ENCODE measurements at places on chromosomes 13 and 19.

DNA sequence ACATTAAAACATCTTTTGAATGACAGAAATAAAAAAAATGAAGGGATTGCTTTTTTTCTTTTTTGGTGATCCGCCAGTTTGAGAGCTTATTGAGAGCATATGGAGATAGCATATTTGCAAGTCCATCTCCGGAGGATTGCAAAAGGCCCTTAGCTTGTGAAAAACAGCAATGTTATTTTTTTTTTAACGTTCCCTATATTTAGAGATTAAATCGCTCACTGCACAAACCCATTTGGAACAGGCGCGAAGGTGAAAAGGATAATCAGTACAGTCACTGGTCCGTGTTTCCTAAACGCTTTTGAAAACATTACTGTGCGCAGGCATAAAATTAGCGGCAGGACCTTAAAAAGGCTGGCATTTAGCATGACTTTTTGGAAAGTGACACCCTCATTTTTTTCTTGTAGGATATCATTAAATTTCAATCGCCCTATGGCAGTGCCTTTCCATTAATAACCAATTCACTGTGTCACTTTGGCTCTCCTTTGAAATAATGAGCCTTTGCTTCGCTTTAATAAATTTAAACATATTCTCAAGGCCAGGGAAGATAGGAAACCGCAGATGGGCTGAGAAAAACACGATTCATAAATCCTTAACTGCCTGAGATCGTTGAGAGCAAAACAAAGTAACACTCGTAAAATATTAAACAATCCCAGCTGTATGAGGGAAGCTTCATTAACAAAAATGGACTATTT lies 342.2 kb downstream of the DACH1 start:
- no peak for DNase-seq

DNA sequence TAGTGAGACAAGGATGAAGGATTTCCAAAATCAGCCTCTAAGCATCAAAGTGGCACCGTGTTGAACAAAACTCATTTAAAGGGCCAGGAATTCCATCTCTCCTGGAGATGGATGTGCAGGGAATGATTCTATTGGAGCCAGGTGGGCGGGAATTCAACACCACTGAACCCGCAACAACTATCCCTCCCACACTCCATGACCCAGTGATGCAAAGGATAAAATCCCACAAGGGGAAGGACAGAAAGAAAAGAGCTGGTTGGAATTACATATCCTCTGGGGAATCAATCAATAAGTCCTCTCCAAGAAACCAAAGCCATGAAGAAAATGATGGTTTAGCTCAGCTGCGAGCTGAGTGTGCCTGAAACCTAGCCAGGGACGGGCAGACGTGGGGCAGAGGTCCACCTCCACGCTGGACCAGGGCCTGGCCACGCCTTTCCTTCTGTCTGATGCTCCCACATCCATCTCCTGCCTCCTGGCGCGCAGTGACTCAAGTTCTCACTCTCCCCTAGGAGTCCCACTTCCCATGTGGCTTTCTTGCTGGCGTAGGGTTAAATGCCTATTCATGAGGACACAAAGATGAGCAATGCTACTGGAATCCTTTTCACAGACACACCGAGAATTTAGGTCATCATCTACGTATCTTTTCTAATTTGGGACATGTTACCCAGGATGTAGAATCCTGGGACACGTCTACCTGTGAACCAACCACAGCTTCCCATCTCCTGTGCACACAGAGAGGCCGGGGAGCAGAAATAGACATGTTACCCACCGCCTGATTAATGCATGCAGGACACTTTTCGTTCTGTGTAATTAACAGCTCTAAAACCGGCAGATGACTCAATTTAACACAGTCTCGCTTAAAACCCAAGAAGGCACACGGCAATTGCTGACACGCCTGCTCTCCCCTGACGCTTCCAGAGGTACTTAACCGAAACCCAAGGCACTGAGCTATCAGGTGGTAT lies 48.6 kb downstream of the PEPD start:
- no peak for DNase-seq

DNA sequence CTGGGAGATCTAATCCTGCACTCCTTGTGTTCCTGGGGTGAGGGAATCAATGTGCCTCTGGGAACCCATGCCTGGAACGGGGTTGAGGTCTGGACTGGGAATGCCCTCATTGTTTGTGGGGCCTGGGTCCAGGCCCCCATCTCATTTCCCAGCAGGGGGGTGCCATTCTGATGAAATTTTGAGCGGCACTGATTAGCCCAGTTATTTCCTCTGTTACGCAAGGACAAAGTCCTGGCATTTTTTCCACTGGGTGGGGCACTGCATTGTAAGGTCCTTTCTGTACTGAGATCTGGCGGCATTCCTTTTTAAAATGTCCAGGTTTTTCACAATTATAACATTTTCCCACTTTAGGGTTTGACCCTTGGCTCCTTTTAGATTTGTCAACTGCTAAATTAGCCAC lies 14.8 kb downstream of the FPR3 start:
- DNase-seq, result no peak

GRCh38 chr13:50075619-50076097 lies 60.4 kb downstream of the KCNRG start:
- DNase-seq, result no peak

GRCh38 chr13:38121267-38121666 lies 228.4 kb upstream of the UFM1 start:
- DNase-seq, result no peak

DNA sequence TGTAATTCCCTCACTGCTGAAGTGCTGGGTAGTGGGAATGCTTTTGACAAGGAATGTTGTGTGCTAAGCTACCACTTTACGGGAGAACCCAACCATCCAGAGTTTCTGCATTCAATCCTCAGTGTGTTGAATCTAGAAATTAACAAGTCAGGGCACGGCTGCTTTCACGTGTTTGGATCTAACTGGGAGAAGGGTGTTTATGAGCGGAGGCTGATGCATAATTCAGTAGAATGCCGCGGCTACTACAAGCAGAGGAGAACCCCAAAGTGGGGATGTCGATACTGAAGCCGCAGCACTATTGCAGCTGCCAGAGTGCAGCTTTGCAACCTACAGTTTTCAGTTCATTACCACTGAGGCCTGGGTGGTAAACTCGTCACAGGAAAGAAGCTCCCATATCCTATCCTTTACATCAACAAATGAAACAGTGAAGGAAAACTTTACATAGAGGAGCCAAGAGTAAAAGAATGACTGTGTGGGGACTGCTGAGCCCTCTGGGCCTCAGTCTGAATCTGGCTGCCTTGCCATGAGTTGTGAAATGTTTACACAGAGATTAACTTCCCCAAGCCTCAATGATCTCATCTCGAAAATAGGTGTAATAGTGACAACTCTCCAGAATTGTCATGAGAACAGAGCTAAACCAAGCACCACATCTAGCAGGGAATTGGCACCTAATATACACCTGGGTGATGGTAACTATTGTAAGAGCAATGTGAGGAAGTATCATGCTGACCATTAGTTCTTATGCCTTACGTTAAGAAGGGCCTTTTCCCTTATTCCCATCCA lies 531.7 kb downstream of the MYO16 start:
- no peak for DNase-seq

- no peak for DNase-seq
Measured at GRCh38 chr13:41111454-41111853, 21.1 kb downstream of the KBTBD6 start.

DNA sequence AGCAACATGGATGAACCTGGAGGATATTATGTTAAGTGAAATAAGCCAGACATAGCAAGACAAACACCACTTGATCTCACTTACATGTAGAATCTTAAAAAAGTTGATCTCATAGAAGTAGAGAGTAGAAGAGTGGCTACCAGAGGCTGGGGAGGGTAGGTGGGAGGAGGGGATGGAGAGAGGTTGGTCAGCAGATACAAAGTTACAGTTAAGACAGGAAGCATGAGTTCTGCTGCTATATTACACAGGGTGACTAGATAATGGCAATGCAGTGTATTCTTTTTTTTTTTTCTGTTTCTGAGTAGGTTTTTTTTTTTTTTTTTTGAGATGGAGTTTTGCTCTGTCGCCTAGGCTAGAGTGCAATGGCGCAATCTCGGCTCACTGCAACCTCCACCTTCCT lies 15.2 kb upstream of the THSD1 start:
- no peak for DNase-seq

DNA sequence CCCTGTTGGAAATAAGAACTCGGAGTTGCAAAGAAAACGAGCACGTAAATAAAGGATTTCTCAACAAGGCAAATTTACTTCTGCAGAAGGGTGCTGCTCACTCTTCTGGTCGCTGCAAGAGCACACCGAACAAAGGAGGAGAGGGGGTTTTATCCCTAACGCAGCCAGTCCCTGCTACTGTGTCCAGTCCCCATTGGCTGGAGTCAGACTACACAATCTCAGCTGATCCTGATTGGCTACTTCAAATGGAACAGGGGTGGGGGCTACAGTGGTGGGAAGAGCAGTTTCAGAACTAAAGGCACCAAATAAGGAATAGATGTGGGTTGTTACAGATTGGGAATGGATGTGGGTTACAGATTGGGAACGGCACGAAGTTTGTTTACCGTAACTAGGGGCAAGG lies 63.9 kb upstream of the MCF2L start:
- DNase-seq, result no peak

DNA sequence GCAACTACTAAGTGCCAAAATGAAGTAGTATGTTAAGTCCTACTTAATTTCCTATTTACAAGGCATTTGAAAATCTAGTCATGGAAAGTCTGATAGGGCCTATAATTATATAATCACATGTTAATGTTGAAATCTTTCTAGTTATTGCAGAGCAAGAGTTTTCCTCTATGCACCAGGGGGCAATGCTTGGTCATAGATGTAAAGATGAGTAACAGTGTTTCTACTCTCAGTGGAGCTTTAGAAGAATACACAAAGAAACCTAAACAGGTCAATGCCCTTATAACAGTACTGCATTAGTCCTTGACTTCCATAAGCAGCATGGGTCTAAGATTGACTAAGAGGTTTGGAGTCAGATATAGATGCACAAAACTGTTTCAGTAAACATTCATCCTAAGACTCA lies 218.7 kb downstream of the KCTD12 start:
- no peak for DNase-seq

GRCh38 chr19:57233207-57233606 lies 2.4 kb downstream of the AURKC start:
- no peak for DNase-seq

DNA sequence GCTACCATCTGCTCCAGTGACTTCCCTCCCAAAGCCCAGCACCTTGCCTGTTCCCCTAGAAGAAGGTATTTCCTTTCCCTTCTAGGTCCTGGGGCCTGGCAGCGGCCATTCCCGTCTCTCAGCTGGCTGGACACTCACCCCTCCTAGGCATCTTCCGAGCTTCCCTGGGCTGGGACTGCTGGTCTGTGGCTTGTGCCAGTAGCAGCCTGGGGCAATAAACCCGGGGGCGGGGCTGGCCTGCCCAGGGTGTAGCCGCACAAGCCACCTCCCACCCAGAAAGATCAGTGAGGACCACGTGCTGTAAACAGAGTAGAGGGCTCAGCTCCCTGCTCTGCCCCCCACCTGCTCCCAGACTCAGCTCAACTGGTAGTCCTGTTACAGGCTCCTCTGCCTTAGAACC lies 15.0 kb downstream of the LIPE start:
- DNase-seq, result no peak

DNA sequence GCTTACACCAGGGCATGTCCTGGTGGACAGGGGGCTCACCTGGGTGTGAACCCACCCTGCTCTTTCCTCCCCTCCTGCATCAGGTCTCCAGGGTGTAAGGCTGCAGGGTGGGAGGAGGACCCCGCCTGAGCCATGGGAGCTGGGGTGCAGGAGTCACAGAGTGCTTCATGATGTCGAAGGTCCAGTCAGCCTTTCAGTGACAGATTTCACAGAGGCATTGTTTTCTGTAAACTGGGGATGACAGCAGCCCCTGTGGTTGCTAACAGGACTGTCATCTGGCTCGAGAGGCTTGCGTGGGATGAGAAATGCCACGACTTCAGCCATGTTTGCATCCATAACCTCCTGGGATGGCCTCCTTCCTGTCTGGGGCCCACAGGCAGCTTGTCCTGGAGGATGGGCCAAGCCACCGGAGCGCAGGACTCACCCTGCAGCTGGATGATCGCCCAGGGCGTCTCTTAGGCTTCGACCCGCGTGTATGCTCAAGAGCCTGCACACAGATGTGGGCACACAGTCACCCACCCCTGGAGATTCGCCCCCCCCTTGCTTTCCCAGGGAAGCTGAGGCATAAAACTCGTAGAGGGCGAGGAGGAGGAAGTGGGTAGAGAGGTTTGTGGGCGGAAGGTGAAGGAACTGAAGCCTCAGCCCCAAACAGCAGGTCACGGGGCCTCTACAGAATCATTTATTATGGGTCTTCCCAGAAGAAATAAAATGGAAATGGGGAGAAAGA lies 4.9 kb downstream of the NANOS3 start:
- DNase-seq, result peak; percentile 63

DNA sequence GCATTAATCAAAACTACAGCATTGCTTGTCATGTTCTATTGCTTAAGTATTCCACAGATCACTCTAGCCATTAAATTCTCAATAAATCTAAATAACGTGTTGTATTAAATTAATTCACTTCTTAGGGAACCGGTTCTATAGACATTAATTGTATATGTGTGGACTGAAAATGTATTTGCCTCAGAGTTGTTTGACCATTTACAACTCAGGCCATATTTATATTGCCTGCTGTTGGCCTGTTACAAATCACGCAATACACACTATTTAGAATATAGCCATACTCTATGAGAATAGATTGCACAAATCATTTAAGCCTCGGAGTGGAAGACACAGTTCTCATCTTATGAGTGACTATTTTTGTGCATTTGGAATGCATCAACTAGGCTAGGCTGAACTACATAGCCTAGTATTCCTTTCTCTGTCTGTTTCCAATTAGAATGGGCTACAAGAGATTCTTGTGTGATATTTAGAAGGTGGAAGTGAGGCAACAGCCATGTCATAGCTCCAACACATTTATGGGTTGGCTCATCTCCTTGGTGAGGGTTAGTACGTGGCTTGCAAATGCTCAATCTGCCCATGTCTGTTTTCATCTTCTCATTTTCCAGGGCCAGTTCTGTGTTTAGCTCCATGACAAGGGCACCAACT lies 1116.1 kb downstream of the PCDH9 start:
- no peak for DNase-seq

- DNase-seq, result peak; percentile 65
Measured at GRCh38 chr19:42198676-42199439, 18.6 kb downstream of the DEDD2 start.

DNA sequence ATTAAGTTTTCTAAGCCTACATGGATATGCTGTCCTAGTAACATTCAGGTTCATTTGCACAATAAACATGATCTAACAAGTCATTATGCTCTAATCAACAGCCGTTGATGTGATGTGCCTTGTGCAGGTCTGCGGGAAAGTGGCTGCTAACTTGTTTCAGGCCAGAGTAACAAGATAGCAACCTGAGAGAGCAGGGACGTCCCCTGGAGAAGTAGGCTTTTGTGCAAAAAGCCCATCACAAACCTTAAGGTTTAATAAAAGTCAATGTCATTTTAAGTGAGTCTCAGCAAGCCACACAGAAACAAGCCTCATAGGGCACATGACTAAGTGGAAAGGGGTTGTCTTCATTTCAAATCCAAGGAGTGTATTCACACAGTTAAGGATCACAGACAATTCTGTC lies 17.6 kb downstream of the FOXO1 start:
- DNase-seq, result no peak

- no peak for DNase-seq
Measured at GRCh38 chr13:110282316-110282841, 24.6 kb downstream of the COL4A1 start.

- DNase-seq, result no peak
Measured at GRCh38 chr13:97385146-97385545, 48.8 kb upstream of the RAP2A start.

- DNase-seq, result no peak
Measured at GRCh38 chr19:31674503-31675192, 325.4 kb upstream of the TSHZ3 start.

Measured in T-helper 1 cell (primary cell).